ENCODE measurements at places on chromosomes 4 and X.
A peak's percentile ranks its signal among the peaks of the same experiment; 100 is the strongest.

DNA sequence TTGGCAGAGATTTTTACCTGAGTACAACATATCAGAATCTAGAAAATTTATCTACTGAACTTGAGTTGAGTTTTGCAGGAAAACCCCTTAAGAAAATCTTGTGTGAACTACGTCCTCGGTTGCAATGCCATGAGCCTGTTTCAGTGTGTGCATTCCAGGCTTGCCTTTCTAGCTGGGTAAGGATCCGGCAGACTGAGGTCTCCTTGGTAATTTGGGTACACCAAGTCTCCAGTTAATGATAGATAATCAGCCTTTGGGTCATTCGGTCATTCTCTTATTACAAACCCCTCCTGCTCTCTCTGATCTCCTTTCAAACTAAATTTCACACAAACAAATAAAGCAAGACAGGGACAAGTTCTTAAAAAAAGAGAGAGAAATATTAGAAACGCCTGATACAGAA lies 5.9 kb upstream of the HAND2 start:
- DNase-seq, result no peak

DNA sequence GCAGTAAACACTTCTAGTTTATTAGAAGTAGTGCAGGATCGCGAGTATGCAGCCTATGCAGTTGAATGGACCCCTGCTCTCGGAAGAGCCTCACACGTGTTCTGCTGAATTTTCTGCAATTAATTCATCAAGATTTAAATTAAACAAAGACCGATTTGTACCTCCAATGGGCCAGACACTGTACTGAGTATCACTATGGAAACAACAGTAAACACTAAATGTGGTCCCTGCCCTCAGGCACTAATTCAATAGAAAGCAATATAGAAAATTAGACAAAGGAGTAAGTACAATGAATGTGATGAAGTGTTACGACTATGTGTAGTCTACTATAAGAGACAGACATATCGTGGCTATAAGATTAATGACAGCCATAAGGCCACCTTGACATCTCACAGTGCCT lies 740.3 kb upstream of the FRG1 start:
- DNase-seq, result no peak

- DNase-seq, result no peak
Measured at GRCh38 chr4:14445882-14446281, 556.4 kb upstream of the CPEB2 start.

- DNase-seq, result peak; percentile 34
Measured at GRCh38 chr4:153221783-153222706, 17.8 kb downstream of the TRIM2 start.

DNA sequence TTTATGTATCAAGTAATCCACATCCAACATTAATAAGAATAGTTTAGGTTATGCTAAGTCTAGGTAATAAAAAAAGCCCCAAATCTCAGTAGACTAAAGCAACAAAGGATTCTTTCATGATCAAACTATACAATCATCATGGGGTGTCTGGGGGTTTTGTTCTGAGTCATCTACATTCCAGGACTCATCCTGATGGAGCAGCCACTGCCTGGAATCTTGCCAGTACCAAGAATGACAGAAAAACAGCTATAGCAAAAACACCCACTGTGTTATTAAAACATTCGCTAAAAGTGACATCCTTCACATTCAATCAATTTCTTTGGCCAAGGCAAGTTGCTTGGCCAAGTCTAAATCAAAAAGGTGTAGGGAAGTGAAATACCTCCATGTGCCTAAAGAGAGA lies 3.9 kb upstream of the ARHGEF38 start:
- no peak for DNase-seq

GRCh38 chr4:183589461-183590099 lies 69.4 kb downstream of the RWDD4 start:
- no peak for DNase-seq

GRCh38 chr4:65599340-65599739 lies 70.9 kb downstream of the EPHA5 start:
- DNase-seq, result no peak

GRCh38 chr4:87973283-87974169 lies 2.0 kb upstream of the SPP1 start:
- no peak for DNase-seq

GRCh38 chr4:104022226-104022625 lies 302.4 kb upstream of the TACR3 start:
- DNase-seq, result no peak

DNA sequence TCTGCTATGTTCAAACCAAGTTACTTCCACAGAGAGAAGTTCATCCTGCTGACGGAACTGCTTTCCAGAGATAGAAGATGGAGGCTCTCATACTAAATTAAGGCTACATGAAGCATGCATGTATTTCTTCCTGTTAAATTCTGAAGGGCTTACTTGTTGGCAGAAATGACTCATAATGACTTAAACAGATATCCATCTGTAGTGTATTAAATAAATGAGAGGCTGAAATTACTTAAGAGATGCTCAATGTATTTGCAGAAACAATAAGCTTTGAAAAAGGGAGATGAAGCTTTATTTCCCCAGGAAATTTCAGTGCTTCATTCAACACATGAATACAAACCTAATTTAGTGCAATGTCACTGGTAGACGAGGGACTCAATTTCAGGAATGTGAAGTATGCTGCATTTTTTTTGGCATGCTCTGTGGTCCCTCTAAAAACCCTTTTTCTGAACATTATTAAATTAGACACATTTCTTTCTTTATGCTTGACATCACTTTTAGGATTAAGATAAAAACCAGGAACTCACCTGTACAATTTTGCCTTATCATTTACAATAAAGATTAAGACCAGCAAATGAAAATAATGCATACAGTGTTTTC lies 759.1 kb upstream of the POU3F4 start:
- DNase-seq, result no peak

DNA sequence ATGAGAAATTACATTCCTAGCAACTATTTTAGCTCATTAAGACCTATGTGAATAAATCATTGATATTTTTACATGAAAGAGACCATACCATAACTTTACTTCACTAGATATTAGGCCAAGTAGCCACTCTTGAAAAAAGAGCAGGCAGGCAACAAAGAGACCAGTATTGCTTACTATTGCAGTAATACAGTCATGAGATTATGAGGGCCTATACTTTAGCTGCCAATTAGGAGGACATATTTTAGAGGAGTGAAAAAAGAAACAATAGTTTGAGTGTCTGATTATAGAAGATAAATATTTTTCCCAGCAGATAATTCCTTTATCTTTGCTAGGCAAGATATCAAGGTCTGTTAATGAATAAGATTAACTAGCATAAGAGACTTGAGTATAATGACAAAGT lies 739.0 kb downstream of the GRID2 start:
- DNase-seq, result no peak

- no peak for DNase-seq
Measured at GRCh38 chr4:149116806-149117205, 674.6 kb upstream of the NR3C2 start.

GRCh38 chr4:80008351-80008750 lies 64.7 kb downstream of the ANTXR2 start:
- DNase-seq, result no peak

DNA sequence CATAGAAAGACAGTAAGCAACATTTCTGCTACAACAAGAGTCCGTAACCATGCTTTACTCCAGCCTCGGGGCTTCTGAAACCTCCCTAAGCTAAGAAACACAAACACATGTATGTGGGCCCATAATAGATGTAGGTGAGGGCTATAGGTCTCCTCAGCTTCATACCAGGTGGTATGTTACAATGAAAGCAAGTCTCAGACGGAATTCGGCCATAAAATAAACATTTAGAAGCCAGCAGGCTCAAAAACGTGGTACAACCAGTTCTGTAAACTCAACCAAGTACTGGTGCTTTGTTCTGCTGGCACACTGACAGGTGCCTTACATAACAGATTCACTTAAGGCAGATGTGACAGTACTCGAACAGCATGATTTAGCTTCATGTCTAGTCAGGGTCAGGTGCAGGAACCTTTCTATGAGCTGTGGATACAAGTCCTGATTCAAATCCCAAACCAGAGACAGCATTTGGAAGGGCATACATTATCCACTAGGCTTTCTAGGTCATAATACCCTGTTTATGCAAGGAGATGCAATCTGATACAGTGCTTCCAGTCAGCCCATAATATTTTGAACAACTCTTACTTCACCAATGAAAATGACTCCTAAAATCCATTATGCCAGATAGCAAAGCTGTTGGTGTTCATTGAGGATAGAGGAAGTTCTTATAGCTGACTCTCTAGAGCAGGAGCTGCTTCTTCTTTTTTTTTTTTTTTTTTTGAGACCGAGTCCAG lies 113.8 kb upstream of the ENPP6 start:
- no peak for DNase-seq

DNA sequence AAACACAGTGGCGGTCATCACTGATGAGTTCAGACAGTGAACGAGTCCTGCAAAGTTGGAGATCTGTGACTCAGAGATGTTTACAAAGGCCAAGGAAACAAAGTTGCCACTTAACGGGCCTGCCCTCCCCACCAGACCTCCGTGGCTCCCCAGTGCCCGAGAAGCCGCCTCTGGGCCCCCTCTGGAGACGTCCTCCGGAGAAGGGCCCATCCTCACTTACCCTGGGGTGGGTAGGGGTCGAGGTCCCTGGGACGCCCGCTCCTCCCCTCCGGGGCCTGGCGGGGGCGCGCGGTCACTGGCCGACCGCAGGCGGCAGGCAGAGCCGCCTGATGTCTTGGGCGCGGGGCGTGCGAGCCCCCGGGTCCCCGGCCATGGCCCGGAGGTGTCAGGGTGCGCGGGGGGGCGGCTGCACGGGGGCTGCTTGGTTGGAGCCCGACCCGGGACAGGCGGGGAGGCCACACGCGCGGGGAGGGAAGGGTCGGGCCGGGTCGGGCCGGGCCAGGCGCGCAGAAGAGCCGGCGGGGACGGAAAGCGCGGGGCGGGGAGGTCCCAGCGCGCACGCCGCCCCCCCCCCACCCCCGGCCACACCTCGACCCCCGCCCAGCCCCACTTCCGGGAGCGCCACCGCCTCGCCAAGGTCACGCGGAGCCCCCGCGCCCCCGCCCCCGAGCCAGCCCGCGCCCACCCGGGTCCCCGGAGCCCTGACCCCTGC lies 529 bp downstream of the DHRSX start:
- peak; percentile 62 for DNase-seq

GRCh38 chr4:144985014-144985413 lies 113.0 kb downstream of the ANAPC10 start:
- no peak for DNase-seq

DNA sequence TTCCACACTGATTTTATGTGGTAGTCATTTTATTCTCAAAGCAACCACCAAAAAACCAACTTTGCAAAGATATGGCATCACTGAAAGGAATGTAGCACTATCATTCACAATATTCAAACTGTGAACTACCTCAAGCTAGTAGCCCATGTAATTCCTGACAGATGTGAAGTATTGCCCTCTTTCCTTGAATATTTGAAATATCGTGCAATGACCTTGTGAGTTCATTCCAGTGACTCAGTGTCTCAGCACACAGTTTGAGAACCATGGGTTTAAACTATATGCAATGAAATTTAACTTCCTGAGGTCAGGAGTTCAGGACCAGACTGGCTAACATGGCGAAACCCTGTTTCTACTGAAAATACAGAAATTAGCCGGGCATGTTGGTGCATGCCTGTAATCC lies 20.9 kb upstream of the IQCM start:
- DNase-seq, result no peak

DNA sequence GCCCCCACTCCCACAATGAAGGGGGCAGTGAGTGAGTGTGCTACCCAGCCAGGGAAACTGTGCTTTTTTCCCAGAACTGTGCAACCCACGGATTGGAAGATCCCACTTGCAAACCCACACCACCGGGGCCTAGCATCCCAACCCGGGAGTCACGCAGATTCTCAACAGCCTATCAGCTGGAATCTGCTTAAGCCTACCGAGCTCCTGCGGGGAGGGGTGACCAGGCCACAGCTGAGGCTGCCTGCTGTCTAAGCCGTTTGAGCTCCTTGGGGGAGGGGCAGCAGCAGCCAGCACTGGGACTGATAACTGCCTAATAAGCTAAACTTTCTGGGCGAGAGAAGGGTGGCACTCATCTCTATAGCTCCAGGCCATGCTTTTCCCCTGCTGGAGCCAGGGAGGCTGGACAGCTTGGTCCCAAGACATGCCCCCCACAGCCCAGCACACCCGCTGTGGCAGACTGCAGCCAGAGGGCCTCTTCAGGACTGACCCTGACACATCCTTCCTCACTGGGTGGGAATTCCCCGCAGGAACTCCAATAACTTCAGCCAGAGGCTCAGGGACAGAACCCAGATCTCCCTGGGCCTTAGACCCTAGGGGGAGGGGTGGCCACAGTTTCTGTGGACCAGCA lies 161.3 kb upstream of the MAGEB18 start:
- no peak for DNase-seq

DNA sequence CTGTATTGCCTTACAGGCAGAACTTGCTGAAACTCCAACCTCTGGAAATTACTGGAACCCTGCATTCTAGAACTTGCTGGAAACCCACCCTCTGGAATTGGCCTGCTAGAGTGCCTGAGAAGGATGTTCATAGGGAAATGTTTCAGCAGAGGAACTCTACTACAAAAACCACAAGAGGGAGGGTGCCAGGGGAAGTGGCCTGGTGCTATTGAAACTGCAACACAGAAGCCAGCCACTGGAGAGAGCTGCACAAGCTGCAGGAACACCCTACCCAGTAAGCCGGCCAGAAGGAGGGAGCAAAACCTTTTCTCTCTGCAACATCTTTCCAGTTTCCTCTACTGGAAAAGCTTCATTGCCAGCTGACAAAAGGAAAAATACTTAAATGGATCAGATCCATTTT lies 2.5 kb upstream of the BRWD3 start:
- no peak for DNase-seq

- no peak for DNase-seq
Measured at GRCh38 chrX:27600686-27601085, 10.5 kb downstream of the DCAF8L2 start.

DNA sequence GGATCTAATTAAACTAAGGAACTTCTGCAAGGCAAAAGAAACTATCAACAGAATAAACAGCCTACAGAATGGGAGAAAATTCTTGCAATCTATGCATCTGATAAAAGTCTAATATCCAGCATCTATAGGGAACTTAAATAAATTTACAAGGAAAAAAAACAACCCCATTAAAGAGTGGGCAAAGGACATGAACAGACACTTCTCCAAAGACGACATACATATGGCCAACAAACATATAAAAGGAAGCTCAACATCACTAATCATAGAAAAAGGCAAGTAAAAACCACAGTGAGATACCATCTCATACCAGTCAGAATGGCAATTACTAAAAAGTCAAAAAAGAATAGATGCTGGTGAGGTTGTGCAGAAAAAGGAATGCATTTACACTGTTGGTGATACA lies 134.8 kb upstream of the PAQR3 start:
- no peak for DNase-seq

- no peak for DNase-seq
Measured at GRCh38 chrX:47112316-47112954, 32.1 kb downstream of the NDUFB11 start.

- DNase-seq, result no peak
Measured at GRCh38 chrX:152137771-152138387, 498 bp downstream of the MAGEA10 start.

GRCh38 chr4:84796394-84796793 lies 170.1 kb downstream of the WDFY3 start:
- DNase-seq, result no peak

DNA sequence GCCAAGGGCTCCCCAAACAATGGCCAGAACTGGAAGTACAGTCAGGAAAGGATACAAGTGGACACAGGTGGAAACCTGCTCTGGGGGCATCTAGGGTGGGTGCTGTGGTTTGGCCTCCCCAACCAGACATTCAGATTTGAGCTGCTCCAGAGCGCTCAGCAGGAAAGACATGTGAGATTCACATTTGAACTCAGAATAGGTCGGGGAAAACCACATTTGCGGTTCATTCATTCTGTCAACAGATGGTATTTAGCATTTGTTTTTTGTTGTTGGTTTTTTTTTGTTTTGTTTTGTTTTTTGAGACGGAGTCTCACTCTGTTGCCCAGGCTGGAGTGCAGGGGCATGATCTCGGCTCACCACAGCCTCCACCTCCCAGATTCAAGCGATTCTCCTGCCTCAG lies 44.0 kb downstream of the STEEP1 start:
- no peak for DNase-seq

Measured in 8988T (cell line).